Progenitor cell of endocrine pancreas (in vitro differentiated cells): ENCODE measurements at places on chromosomes 5 and 9.

DNA sequence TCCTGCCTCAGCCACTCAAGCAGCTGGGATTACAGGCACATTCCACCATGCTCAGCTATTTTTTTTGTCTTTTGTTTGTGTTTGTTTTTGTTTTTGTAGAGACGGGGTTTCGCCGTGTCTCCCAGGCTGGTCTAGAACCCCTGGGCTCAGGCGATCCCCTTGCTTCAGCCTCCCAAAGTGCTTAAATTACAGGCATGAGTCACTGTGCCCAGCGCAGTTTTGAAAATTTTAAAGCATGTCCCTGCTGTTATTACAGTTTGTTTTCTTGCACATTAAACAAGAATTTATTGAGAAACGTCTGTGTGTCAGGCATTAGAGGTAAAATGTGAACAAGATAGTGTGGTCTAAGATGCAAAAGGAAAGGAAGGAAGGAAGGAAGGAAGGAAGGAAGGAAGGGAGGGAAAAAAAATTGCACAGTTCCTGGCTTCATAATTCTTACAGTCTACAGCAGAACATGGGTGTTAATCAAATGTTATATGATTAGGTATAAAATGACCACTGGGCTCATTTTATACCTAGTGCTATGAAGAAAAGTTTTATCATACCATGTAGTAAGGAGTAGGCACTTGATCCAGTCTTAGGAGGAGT is 205.4 kb downstream of the SNX18 start:
- no peak for DNase-seq

GRCh38 chr5:1997640-1998347 is 115.1 kb upstream of the IRX4 start:
- DNase-seq: no peak

- no peak for DNase-seq
Measured at GRCh38 chr5:36177154-36177553, 25.2 kb downstream of the SKP2 start.

GRCh38 chr5:98581112-98581997 is 192.1 kb upstream of the RGMB start:
- no peak for DNase-seq

- no peak for DNase-seq
Measured at GRCh38 chr5:102890133-102890532, 135.0 kb downstream of the PAM start.

- DNase-seq: no peak
Measured at GRCh38 chr5:7894860-7895259, 25.9 kb downstream of the MTRR start.

GRCh38 chr9:2693056-2693455 is 24.3 kb upstream of the KCNV2 start:
- DNase-seq: no peak

DNA sequence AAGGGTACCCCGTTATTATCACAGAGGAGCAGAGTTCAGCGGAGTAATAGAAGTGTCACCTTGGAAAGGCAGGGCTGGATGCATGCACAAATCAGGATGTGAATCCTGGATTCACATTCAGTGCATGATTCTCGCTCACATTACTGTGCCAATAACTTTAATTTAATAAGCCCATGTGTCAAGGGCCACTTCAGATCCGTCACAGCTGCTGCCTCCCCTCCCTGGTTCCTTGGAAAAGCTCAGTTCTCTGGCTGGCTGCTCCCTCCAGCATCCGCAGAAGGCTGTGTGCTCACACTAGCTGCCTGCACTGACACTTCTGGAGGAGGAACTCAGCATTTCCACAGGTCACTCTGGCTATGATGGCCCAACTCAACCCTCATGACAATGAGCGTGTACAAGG is 256.8 kb upstream of the ADAMTS16 start:
- no peak for DNase-seq

DNA sequence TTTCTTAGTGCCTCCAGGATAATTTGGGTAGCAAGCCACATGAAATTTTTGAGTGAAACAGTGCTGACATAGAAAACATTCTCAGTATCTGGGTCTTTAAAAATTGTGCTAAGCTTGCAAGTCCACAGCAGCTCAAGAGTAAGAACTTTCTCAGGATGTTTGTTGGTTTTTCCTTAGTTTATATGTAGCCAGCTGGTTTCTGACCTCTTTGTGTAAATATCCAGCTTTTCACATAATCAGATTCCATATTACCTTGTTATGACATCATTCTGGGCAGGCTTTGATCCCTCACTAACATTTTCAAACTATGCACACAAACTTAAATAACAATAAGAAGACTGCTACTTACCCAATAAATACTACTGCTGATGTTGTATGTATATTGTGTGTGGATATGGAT is 82.9 kb upstream of the VCAN start:
- DNase-seq: no peak

- no peak for DNase-seq
Measured at GRCh38 chr9:110951805-110952539, 86.3 kb downstream of the LPAR1 start.

- DNase-seq: no peak
Measured at GRCh38 chr9:23934291-23934906, 108.4 kb upstream of the ELAVL2 start.

DNA sequence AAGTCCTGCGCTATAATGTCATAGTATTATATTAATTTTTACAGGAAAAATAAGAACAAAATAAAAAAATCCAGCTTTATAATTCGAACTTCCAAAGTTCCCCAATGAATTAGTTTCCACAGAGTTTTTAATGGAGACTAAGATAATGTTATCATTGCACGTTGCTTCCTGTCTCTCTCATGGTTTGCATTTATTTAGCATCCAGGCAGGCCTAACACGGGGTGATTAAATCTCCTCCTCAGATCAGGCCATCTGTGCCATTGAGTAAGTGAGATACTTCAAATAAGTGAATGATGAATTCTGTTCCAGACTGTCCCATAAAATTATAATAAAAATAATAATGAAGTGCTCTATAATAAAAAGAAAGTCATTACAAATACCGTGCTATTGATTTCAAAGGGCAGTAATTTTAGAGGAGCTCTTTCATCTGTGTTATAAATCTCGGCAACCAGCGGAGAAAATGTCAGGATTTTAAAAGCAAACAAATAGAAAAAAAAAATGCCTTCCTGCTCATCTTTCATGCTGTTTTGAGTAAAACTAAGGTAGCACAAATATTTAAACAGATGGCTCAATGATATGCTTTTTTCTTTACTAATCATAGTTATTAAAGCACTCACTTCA is 570.6 kb upstream of the ZNF608 start:
- DNase-seq: no peak

DNA sequence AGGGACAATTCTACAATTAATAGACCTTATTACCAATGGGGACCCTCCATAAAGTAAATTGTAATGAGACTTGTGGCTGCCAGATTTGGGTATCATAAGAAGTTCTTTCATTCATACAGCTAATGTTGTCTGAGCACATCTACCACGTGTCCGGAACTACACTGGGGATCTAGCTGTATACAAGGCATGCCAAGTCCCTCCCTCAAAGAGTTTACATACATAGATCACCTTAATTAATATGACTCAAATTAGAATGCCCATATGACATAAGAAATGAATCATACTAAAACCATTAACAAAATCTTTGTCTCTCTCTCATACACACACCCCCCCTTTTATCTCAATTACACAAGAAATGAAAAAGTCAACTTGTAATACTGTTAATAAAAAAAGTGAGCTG is 18.0 kb upstream of the NR4A3 start:
- no peak for DNase-seq

DNA sequence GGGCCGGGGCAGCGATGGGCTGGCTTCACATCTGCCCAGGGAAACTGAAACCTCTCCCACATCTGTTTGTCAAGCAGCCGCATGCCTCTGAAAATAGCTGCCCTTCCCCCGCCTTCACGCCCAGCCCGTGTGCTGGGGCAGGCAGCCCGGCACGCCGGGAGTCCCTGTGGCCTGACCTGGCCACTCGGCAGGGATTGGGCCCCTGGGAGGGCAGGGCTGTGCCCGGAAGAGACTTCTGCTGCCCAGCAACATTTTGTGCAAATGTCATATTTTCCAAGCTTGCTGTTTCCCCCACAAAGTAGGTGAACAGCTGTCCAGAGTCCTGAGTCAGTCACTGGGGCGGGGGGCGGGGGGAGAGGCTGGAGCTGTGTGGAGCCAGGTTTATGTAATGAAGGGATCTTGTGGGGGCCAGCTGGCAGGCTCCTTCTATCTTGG is 8.2 kb downstream of the COL27A1 start:
- no peak for DNase-seq

DNA sequence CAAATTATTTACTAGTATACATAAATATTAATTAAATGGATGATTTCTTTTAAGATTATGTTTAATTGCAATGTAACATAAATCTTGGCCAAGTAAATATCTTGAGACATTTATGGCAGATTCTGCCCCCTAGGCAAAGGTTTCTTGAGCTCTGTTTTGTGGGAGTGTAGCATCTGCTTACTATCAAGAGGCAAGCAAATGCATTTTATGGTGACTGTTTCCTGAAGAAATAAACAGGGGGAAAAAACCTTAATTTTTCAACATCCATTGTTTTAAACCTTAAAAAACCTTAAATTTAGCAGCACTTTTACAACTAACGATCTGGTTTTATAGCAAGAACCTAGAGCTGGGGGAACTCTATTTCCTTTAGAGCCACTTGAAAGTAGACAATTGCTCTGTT is 25.7 kb upstream of the FREM1 start:
- no peak for DNase-seq

DNA sequence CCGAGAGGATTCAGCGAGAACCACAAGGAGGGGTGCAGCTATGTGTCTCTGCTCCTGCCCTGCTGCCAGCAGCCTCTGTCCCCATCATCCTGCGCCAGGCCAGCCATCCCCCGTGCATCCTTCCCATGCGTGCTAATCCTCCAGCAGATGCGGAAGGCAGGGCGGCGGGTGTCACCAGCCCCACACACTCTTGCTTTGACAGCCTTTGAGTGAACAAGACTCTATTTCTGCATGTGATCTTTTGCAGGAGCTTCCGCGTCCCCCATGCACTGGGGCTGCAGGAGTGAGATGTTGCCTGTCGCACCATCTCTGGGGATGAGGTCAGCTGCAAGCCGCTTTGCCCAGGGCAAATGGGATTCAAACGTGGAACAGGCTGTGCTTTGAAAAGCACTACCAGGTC is 58.0 kb upstream of the OLFM1 start:
- DNase-seq: no peak
